ENCODE measurements at places on chromosomes 5 and 9.
A peak's percentile ranks its signal among the peaks of the same experiment; 100 is the strongest.

DNA sequence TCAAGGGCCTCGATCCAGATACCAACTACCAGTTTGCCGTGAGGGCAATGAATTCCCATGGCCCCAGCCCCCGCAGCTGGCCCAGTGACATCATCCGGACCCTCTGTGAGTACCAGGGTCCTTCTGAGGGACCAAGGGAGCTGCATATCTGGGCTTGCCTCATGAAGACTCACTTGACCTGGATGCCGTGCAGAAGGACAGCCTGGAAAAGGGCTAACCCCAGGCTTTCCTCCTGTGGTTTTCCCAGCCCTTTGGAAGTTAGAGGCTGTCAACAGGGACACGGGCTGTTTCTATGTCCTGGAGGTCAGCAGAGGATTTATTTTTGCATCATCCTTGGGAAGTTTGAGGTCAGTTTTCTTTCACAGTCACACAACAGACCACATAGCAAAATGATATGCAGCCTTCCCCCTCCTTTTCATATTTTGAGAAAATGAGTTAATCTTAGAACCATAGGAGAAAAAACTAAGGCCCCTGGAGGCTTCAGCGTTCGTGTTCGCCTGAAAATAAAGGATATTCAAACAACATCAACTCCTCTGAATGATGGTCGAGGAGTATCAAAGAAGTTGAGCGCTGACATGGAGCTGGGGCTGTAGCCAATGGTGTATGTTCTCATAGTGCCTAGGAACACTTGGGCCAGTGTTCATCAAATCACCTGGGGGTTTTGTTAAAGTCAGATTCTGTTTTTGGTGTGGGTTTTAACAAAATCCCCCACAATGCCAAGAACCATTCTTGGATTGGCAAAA is 112.2 kb downstream of the EGFLAM start:
- no peak for DNase-seq

DNA sequence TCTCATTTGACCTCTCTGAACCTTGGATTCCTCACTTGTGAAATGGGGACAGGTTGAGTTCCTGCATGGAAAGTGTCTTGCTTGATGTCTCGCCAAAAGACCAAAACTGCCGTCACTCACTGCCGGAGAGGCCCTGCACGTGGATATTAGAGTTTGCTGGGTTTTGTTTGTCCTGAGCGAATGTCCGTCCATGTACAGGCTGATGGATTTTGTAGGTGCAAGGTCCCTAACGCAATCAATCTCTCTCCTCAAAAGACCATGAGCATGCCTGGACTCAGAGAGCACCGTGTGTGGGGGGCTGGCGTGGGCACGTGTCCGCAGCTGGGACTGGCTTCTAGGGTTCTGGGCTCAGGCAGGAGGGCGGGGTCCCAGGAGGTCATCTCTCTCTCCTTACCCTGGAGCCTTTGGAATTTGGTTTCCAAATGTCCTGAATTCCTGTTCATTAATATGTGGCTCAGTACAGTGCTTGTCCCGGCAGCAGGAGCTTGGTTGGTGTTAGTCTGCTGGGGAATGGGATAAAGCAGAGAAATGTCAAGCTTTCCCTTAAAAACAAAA is 146.0 kb upstream of the IER5L start:
- DNase-seq = no peak

- no peak for DNase-seq
These were observed 415.4 kb upstream of the SEMA6A start for GRCh38 chr5:116989995-116990394.

DNA sequence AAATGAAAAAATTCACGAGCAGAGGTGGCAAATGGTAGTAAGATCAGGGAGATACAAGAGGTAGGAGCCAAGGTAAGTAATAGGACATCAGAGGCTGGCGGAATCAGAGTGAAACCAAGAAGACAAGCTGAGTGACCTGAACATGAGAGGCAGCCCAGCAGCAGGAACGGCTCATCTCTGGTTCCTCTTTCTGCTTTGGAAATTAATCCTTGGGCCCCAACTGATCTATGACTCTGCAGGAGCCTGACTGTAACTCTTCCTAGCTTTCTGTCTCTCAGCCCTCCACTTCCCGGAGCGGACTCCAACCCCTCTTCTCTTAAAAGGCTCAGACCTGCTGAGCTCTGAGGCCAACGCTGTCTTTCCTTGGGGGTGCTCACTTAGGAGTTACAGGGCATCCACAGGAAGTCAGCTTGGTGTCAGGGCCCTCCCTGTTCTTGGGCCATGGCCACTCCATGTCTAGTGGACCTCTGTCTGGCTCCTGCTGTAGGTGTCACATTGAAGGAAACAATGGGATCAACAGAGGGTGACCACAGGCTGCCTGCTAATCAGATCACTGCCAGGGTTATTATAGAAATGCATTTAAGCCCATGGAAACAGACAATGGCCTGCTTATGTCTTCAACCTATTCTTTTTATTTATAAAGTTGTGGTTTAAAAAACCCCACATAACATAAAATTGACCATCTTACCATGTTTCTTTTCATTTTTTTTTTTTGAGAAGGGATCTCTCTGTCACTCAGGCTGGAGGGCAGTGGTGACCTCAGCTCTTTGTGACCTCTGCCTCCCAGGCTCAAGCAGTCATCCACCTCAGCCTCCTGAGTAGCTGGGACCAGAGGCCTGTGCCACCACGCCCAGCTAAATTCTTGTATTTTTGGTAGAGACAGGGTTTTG is 22.5 kb upstream of the SHB start:
- no peak for DNase-seq

GRCh38 chr5:16957304-16958196 is 21.5 kb upstream of the MYO10 start:
- DNase-seq = no peak

- DNase-seq = no peak
These were observed 1.1 kb upstream of the DAP start for GRCh38 chr5:10761933-10762775.

GRCh38 chr5:54520438-54520846 is 2.9 kb downstream of the SNX18 start:
- DNase-seq = no peak

- no peak for DNase-seq
These were observed 381.1 kb upstream of the CDH10 start for GRCh38 chr5:25025831-25026230.

DNA sequence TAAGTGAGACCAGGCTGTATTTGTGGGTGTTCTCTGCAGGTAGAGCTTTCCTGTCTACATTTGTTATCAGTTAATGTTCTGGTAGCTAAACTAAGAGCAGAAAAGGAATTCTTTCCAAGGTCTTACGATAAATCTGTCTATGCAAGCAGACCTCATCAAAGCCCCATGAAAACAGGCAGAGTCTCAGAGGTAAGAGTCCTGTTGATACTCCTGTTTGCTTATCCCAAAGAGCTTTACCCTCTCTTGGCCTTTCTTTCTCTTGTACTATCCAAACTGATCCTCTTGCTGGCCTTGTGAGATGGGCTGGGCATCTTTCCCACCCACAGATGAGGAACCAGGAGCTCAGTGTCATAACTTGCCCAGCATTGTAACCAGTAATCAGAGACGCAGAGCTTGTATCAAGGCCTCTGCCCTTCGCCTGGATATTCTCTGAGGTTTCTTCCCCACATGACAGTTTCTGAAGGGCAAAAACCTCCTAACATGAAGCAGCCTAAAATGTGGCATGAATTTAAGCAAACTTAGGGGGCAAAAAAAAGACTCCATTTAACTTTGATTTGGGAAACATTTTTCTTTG is 33.5 kb downstream of the PRKACG start:
- DNase-seq = no peak

GRCh38 chr5:23072179-23072578 is 219.0 kb upstream of the CDH12 start:
- no peak for DNase-seq

- no peak for DNase-seq
These were observed 14.6 kb upstream of the TCF7 start for GRCh38 chr5:134099939-134100282.

GRCh38 chr5:130272837-130273236 is 368.6 kb downstream of the CHSY3 start:
- no peak for DNase-seq

DNA sequence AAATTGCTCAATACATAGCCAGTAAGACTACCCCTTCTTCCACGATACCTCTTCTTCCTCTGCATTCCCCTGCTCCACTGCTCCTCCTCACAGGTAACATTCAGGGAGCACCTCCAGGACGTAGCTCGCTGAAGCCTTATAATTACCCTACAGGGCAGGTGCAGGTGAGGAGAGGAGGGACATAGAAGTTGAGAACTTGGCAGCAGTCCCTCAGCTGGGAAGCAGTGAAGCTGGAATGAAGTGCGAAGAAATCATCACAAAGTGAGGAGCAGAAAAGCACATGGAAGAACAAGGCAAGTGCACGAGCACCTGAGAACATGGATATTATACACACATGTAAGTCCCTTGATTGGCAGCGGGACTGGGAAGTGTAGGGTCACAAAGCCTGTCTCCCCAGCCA is 118.2 kb downstream of the HSD17B3 start:
- no peak for DNase-seq

DNA sequence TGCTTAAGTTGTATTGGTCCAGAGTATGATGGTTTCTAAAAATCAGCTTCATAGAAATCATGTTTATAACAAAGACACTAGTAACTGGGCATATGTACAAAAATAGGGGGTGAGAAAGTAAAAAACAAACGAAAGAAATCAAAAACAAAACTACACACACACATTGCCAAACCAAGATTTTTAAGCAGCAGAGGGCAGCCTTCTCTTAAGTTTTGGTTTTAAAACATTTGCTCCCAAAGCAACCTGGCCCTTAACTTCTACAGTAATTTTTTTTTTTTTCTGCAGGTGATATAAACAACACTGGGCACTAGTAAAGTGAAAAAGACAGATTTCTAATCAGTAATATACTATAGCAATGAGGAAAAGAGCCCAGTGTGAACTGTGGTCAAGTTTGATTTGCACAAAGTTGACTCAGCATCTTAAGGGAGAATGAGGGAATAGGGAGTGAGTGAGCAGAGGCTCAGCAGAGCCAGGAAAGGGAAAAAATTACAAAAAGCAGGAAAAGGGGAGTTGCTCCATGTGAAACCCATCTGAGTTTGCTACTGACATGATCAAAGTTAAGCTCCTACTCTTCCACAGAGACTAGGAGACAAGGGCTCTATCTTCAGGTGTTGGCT is 13.4 kb upstream of the GAPT start:
- no peak for DNase-seq

DNA sequence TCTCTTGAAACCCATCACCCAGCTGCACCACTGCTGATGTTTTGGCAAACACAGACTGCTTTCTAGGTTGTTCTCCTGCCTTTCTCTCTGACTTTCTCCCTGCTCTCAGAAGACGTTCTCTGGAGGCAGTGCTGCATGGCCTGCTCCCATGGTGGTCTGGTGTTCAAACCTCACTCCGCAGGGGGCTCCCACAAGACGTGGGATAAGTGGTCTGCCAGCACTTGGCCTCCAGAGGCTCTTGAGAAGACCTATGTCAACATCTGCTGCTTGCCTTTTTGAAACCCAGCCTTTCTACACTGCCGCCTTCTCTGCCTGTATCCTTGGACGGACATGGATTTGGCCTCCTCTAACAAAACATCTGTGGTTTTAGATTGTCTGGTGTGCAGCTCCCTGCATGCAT is 16.6 kb downstream of the USP20 start:
- no peak for DNase-seq

GRCh38 chr5:31573494-31574142 is 41.5 kb downstream of the C5orf22 start:
- DNase-seq = no peak

DNA sequence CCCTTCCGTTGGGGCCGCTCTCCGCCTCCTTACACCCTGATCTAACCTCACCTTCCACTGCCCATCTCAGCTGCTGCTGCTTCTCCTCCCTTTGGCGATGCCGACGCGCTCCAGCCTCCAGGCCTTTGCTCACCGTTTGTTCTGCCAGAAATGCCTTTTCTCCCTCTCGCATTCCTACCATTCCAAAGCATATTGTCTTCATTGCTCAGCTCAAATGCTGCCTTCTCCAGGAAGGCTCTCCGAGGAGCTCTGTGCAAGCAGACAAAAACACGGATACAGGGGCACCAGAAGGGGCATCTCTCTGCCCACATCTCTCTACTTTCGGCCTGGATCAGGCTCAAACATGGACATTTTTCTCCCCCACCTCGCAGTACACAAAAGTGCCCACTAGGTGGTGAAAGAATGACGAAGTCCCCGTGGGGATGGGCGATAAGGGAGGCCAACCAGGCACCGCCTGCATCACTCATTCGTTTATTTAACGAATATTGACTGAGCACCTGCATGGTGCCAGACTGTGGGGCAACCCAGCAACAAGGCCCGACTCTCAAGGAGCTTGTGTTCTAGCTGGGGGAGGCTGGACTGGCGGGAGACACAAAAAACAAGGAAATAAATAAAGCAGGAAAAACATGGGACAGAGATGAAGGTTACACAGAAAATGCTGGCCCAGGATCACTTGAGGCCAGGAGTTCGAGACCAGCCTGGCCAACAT is 7.3 kb upstream of the GRHPR start:
- DNase-seq = peak; percentile 44

DNA sequence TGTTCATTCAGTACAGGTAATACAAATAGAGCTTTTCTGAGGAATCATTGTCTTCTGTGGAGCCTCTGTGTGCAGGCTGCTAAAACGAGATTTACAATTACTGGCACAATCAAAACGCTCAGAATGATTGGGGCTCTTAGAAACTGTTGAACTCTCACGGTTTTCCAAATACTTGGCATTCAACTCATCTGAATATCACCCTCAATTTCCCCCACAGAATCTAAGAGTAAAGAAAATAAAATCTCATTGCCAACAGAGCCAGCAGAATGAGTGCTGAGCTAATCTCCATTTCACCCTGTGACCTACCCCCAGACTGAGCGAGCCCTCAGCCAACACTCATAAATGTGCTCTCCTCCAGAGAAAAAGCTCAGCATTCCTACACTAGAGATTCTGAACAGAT is 35.3 kb upstream of the TMED7 start:
- no peak for DNase-seq

- no peak for DNase-seq
These were observed 23.8 kb downstream of the NPR3 start for GRCh38 chr5:32734827-32735378.

DNA sequence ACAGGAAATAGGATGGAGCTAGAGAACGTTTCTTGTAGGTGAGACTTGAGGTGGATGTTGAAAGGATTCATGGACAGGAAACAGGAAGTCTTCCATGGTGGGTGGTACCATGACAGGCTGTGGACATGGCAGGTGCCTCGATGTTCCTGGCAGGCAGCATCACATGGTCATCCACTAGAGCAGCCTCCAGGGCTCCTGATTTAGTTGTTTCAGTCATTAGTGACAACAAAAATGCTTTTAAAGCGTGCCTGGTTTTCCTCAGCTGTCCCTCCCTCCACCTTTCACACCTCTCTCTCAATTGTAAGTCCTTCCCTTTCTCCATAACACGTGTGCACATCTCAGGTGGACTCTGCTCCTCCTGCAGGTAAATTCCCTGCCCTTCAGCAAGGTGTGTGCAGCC is 25.2 kb upstream of the ASPN start:
- DNase-seq = no peak

- peak; percentile 62 for DNase-seq
These were observed 3.6 kb downstream of the SIGMAR1 start for GRCh38 chr9:34633851-34634550.

All from T-helper 1 cell (primary cell).